CD4-positive, alpha-beta T cell treated with Interleukin-4 for 1 hour (primary cell): ENCODE measurements at places on chromosomes 13 and 19.

GRCh38 chr19:53809518-53810186, 14.5 kb downstream of the NLRP12 start:
- DNase-seq = no peak

GRCh38 chr19:39430675-39431593, 4.8 kb downstream of the RPS16 start:
- DNase-seq = peak; percentile 90

DNA sequence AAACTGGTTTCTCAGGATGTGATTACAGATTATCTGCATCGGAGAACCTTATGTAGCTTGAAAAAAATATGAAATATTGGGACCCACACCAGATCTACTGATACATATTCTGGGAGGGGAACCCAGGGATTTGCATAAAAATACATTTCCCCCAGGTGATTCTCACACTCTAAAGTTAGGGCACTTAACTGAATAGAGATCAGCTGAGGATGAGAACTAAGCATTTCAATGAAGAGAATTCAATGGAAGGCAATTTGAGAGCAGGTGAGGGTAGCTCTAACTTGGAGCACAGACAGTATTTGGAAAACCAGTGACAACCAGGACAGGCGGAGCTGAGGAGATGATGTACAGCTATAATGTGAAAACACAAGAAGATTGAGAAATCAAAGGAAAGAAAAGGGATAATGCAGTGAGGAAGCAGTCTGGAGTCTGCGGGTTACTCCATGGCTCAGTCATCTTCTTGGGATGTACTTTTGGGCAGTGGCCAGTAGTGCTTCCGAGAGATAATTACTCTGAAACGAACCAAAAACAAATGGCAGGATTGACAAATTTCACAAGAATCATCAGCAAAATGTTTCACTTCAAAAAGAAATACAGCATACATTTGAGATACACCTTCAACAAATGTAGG, 6.1 kb upstream of the OXGR1 start:
- no peak for DNase-seq

DNA sequence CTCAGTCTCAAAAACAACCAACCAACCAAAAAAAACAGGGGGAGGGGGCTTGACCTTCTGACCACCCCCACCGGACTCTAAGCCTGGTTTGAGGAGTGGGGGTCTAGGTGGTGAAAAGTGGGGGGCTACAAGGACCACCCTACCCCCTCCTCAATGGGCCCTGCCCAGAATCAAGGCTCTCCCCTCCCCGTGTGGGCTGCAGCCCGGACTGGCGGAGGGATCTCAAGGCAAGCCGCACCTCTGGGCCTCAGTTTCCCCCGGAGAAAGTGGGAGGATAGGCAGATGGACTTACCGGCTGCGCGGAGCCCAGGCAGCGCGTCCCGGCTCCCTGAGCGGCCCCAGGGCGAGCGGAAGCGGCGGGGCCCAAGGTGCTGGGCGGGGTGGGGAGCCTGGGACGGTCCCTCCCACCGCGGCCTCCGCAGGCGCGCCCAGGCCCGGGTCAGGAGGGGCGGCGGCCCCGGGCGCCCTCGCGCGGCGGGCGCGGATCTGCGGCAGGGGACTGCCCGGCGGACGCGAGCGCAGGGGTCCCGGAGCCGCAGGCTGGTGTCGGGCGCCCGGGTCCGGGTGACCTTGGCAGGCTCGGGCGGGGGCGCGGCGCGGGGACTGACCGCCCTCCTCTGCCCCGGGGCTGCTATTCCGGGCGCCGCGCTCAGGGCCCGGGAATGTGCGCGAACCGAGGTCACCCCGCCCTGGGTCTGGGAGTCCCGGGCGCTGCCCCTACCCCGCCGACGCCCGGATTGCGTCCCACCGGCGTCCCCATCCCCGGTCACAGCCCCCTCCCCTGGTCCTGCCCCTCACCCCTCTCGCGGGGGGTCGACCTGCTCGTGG, at the start of gene ADAMTSL5:
ADAMTSL5 (minus strand) TSS at position 349 of the 828 bp plus-strand sequence. CDS start 2,076 bp downstream, outside the sequence.
- peak; percentile 43 for DNase-seq

DNA sequence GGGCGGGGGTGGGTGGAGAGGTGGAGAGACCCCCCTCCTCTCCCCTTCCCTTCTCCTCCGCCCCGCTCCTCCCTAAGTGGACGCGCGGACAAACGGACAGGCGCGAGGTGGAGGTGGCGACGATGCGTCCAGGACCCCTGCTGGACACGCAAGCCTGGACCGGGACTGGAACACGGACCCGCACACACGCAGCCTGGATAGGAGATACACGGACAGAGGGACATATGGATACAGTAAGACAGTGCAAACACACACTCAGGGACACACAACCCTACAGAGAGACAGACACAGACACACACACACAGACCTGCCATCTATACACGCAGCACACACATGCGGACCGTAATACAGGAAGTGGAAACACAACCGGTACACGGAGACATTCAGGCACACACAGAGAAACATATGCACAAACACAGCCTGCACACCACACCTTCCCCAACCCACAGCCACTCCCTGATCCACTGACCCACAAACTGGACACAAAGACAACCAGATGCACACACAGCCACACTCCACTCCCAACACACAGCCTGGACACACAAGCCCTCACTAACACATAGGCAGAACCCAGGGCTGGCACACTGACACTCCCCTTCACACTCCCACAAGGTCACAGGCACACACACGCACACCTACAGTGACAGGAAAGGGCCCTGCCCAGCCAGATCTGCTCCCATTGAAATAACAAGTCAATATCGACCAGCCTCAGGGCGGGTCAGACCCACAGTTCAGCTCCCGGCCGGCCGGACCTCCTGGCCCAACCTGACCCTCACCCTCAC, 696 bp upstream of the ERFL start:
- peak; percentile 55 for DNase-seq

DNA sequence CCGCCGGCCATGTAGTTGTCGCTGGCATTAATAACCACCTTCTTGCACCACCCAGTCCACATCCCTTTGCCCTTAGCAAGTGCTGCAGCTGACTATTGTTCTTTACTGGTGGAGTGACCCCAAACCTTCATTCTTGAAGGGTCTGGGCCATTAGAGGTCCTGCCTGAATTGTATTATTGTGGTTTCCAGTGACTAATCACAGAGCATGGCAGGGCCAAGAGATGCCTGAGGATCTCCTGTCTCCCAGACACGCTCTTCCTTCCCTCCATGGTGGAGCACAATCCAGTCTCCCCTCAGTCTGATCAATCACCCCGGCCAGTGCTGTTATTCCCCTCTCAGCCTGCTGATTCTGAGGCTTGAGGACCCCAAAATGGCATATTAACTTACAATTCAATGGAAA, 39.0 kb downstream of the C1QTNF9 start:
- no peak for DNase-seq

DNA sequence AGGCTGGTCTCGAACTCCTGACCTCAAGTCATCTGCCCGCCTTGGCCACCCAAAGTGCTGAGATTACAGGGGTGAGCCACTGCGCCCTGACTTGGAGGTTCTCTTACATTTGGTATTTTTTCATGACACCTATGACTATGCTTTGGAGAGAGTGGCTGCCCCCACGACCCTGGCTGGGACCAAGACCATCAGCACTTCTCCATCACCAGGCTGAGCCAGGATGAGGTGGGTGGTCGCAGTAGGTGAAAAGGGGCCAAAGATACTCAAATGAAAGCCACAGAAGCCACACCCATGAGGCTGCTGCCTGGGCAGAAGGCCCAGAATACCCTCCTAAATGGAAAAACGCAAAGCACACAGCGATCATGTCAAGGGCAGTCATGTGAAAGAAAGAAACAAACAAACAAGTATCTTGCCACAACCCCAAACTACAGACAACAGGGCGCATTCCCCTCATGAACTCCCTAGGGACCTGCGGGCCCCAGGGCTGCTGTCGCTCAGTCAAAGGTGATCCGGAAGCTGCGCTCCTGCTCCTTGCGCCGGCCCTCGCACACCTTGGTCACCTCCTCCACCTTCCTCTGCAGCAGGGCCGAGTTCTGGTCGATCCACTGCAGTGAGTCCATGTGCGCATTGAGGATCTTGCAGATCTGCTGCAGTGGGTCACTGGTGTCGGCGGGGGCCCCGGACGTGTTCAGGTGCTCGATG, 11.2 kb upstream of the IL4I1 start:
- no peak for DNase-seq

GRCh38 chr13:25840931-25841330, 210.9 kb downstream of the SHISA2 start:
- DNase-seq = no peak

- no peak for DNase-seq
These were observed 21.1 kb downstream of the TEX101 start for GRCh38 chr19:43435775-43436174.

DNA sequence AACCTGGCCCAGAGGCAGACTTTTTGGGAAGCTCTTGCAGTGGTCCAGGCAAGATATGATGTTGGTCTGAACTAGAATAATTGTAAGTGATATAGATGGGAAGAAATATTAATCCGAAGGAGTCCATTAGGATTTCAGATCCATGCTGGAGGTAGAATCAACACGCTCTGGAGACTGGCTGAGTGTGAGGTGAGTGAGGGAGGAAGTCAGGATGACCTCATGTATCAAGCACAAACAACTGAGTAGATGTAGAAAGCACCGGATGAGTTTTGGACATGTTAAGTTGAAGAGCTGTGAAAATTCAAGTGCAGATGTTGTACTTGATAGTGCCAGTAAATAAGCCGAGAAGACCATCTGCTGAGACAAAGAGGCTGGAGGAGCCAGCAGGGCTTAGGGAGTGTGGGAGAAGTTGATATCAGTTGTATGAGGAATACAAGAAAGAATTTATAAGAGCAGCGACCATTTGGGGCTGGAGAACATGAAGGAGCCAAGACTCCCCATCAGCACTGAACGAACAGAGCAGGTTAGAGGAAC, 5.3 kb upstream of the CNMD start:
- no peak for DNase-seq

DNA sequence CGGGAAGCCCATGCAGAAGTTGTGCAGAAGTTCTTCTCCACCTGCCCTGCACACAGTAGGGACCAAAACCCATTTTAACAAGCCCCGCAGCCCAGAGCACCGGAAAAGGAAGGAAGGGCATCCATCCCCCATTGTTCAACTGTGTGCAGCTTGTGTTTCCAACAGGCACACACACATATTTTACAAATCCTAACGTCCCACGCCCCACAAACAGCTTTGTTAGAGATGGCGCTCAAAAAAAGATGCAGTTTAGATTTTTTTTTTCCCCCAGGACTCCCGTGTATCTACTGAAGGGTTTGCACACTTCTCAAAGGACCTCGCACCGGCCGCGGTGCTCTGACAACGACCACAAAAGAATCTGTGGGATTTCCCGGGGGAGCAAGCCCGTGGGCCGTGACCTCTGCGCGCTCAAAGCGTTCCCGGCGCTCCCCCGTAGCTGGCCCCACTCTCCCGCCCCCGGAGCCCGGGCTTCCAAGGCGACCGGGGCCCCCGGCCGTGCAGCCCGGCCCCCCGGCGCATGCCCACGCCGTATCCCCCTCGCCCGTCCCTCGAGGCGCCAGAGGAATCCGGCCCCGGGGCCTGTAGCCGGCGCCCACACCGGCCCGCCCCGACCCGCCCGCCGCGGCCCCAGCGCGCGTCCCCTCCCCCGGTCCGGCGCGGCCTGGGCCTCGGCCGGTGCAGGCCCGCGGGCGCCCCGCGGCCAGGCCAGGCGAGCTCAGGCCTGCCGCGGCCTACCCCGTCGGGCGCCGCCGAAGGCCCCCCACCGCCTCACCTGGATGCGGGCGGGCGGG, 523 bp downstream of the ELAVL1 start:
- DNase-seq = no peak

- no peak for DNase-seq
These were observed at the start of gene GIPC3 for GRCh38 chr19:3585301-3586126. Gene GIPC3 (plus strand): TSS chr19:3585478. CDS start chr19:3585598, 120 bp downstream.

DNA sequence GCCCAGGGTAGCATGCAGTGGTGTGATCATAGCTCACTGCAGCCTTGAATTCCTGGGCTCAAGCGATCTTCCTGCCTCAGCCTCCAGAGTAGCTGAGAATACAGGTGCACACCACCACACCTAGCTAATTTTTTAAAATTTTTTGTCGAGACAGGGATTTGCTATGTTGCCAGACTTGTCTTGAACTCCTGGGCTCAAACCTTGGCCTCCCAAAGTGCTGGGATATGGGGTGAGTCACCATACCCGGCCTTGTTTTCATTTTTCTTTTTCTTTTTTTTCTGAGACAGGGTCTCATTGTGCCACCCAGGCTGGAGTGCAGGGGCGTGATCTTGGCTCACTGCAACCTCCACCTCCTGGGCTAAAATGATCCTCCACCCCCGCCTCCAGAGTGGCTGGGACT, 38.7 kb downstream of the KEAP1 start:
- DNase-seq = no peak

DNA sequence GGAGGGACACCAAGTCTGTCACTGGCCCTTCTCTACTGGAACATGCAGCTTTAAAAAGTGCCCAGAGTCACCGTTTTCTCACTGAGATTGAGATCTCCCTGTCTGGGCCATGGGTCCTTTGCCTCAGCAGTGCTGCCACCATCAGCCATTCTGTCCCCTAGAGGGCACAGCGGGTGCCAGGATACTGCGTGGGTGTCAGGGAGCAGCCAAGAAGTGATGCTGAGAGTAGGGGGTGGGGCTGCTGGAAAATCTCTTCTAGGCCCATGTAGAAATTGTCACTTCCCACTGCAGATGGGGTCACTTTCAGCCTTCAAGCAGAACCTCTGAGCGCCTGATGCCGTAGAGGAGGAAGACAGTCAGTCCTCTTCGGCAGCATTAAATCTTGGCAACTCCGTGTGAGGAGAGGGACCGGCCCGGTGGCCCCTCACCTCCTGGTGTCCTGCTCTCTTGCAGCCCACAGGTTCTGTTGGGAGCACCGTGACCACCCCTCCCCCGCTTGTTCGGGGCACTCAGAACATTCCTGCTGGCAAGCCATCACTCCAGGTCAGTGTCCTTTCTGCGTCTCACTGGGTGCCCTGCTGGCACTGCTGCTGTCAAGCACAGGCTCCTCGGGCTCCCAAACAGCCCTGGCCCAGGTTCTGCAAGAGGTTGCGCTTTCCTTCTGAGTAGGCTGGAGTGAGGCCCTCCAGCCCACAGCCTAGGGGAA, 21.4 kb downstream of the TSSK6 start:
- DNase-seq = no peak

DNA sequence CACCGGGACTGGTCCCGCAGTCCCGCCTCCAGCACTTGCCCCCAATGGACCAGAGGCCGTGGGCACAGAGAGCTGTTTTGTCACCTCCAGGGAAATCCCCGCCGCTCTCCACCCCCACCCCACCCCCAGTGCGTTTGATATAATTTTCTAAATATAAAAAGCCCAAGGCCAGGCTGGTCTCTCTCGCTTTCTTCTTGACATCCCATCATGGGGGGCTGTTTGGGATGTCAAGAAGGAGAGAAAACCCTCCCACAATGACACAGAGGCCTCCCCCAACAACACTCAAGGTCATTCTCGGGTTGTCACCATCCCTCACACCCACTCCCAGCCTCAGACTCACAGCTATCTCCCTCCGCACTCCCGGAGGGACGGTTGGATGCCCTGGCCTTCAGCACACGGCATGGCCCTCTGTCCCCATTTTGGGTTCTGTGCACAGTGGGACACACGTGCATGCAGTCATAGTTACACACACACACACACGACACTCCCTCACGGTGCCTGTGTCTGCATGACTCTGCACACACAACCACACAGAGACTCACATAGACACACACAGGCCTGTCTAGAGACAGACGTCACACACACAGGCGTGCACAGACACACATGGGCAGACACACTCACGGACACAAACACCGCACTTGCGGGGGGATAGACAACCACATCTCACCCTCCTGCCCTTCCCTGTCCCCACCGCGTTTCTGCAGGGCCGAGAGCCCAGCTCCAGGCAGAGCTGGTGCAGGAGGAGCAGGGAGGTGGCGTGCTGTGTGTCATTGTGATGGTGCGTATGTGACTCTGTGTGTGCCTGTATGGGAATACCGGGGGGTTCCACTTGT, 4.8 kb upstream of the NFIC start:
- no peak for DNase-seq

GRCh38 chr13:113393563-113394338, 29.8 kb upstream of the GRTP1 start:
- peak; percentile 79 for DNase-seq

- no peak for DNase-seq
These were observed 33.7 kb downstream of the ZNF493 start for GRCh38 chr19:21430675-21431074.
